ENCODE measurements at places on chromosomes 6 and 20. TPM values are rescaled to one million over a fixed set of nuclear protein-coding genes. Genes with fewer than 3 reads are reported as not detected.

The CAPN11 gene
- total RNA-seq, result not detected

The RCAN2 gene
- total RNA-seq, result 15.6 TPM

The OVOL2 gene
- not detected for total RNA-seq

The ZNF311 gene
- 0.88 TPM for total RNA-seq

The EYS gene
- under 0.01 TPM for total RNA-seq

The TRAPPC3L gene
- total RNA-seq, result 0.29 TPM

The EMILIN3 gene
- total RNA-seq, result not detected

The FAM83D gene
- total RNA-seq, result 2.2 TPM

The ANKEF1 gene
- total RNA-seq, result 2.1 TPM

The FUT9 gene
- not detected for total RNA-seq

The TMC2 gene
- not detected for total RNA-seq

The VSTM2L gene
- total RNA-seq, result 2.5 TPM

The SLC35F1 gene
- total RNA-seq, result not detected

The LHFPL5 gene
- not detected for total RNA-seq

The SGK2 gene
- under 0.01 TPM for total RNA-seq

The NHLRC1 gene
- 2.9 TPM for total RNA-seq

The KIAA0408 gene
- 1.8 TPM for total RNA-seq

Data from osteoblast (primary cell).